Stimulated activated CD4-positive, alpha-beta T cell treated with anti-CD3 and anti-CD28 coated beads, TNF-alpha, amount 100 ng/mL, for 24 hours (primary cell): ENCODE measurements at places on chromosomes 6 and 20.
A peak's percentile ranks its signal among the peaks of the same experiment; 100 is the strongest.

DNA sequence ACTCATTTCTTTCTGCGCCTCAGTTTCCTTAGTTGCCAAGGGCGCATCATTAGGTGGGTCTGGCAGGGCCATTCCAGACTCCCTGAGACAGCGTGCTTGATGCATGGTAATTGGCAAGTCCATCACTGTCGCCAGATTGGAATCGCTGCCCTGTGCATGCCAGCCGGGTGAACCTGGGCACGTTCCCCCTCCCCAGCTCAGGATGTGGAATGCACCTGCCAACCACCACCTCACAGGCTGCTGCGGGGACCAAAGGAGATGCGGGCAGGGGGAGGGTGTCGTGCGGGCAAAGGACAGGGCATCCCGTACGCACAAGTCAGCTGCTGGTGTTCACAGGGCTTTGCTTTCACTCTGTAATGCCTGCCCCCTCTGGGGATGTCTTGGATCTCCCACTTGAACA, 36.4 kb upstream of the PMEPA1 start:
- no peak for DNase-seq

DNA sequence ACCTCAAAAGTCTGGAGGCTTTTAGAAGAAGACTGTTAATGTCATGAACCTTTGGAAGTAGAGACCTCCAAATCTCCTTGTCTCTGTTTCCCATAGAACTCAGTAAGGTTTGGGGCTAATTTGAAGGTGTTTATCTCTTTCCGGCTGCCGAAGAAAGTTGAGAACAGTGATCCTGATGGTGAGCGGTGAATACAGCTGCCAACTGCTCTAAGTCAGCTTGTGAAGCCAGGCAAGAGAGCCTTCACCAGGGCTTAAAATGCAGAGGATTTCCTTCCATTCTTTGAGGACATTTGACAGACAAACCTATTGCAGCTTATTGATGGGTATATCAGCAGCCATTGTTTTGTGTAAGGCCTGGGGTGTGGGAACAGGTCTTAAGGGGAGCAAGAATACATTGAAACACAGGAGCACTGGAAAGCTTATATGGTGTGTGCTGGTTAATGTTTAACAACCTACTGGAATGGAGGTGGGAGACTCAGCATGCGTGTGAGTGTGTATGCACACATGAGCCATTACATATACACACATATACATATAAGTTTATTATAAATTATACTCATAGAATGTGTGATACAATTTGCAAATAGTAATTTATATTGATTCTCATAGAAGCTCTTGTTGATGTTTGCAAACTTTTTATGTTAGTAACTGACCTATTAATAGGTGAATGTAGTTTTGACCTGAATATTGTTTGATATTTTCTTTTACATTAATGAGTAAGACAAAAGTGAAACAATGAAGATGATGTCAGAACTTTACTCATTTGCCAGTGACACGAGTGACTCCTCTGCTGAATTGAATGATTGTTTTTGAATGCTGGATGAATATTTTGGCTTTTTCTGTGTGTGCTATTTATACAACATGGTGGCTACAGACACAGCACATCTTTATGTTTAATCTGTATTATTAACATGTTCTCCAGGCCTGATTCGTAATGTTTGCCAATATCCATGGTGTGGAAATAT, 18.1 kb downstream of the PLEKHG1 start:
- DNase-seq, result no peak

GRCh38 chr6:37785002-37785662, 34.4 kb upstream of the ZFAND3 start:
- DNase-seq, result no peak

GRCh38 chr6:106927531-106928398, 46.8 kb downstream of the CD24 start:
- DNase-seq, result peak; percentile 9

DNA sequence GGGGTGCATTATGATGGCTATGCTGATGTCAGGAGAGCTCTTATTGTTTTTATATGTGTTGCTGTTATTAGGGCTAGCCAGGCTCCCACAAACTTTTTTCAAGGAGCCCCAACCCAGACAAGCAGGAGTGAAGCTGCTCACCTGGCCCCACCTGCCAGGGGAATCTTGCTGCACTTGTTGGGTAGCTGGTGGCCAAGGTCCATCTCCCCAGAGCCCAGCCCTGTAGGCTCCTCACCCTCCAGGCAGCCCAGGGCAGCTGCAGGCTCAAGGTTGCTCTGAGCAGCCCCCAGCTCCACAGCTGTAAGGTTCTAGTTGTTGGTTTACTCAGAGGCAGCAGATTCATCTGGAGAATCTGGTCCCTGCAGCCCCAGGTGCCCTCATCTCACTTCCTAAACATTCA, 46.8 kb upstream of the SIRPA start:
- no peak for DNase-seq

DNA sequence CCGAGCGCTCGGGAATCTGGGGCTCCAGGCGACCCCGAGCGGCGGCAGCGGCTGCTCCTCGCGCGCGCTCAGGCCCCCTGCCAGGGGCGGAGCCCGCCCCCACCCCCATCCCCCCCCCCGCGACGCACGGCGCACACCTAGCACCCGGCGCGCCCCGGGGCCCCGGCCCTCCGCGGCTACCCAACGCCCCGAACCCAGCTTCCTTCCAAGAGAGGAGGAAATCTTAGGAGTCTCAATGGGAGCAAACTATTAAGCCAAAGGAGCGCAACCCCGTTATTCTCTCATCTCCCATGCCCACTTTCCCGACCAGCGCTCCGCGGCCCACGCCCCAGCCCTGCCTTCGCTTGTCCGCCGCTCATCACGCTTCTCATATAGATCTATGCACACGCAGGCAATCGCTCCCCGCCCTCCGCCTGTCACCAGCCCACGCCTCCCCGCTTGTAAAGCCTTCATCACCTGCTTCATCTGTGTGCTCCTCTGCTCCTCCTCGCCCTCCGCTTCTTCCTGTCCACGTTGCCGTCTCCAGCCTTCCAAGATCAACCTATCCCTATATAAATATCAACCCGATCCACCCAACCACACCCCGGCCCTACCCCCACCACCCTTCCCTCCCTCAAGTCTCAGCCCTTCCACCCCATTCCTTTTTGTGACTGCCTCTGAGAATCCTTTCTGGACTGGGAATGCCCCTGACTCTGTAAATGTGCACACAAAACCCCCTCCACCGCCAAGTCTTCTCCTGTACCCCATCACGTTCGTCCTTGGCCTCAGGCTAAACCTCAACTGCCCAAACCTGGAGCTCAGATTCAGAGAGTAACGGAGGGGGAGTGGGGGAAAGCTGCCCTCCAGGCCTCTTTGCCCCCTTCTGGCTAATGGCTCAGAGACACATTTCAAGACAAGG, at the start of gene DLK2:
DLK2 (minus strand) TSS at position 18 of the 898 bp plus-strand sequence. CDS start 723 bp downstream, outside the sequence.
- peak; percentile 29 for DNase-seq

DNA sequence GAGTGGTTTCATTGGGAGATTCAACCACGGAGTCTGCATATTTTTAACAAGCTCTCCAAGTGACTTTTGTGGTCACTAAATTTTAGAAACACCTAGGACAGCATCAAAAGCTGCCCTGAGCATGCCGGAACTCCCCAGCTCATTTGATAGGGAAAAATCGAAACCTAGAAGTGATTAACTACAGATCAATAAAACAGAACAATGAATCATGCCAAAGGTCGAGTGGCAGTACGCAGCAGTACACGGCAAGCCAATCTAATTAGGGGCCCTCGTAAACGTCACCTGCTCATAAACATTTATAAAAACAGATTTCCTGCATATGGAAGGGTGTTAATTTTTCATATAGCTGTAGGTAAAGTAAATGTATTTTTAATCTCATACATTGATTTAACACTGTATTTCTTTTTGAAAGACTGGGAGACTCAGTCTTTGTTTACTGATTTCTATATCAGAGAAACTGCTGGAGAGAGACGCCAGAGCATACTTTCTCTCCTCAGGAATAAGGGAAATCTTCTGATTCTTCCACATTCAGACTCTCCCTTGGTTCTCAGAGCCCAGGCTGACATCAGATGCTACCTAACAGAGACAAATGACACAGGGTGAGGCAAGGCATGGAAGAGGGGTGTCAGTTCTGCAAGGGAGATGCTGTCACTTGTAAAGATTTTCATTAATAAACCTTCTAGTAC, 232.5 kb downstream of the PTPRT start:
- DNase-seq, result no peak

DNA sequence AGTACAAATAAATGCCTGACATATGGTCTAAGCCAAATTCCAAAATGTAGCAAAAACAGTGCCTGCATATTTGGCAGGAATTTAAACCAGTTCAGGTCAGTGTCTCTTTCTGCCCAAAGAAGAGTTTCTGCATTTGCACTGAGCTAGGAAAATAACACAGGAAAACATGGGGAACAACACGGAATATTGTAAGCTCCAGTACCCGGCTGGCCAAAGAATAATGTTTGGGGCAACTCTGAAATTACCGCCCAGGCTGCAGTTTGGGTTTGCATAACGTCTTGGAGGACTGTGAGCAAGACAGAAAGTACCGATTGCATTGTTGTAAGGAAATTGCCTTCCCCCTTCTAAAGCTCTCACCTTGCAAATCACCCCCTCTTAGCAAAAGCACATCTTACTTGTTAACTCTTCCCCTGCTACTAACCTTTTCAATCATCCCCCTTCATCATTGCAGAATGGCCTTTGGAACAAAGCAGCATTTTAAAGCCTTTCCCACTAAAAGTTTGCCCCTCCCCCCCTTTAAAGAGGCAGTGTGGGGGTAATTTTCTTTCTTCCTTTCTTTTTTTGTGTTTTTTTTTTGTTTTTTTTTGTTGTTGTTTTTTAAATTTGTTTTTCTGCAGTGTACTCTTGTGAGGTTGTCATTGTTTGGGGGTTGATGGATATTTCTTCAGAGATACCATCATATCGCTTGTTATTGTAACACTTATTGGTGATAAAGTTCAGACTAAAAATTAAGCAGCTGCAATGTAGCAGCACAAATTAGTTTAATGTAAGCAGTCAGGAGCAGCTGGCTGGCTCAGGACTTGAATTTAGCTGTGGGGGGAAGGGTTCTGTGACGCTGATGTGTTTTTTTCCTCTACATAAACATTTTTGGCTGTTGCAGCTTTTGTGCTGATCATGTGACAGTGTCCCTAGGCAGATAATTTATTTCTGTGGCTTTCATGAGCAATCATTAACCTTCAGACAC, 100.0 kb upstream of the CITED2 start:
- no peak for DNase-seq

DNA sequence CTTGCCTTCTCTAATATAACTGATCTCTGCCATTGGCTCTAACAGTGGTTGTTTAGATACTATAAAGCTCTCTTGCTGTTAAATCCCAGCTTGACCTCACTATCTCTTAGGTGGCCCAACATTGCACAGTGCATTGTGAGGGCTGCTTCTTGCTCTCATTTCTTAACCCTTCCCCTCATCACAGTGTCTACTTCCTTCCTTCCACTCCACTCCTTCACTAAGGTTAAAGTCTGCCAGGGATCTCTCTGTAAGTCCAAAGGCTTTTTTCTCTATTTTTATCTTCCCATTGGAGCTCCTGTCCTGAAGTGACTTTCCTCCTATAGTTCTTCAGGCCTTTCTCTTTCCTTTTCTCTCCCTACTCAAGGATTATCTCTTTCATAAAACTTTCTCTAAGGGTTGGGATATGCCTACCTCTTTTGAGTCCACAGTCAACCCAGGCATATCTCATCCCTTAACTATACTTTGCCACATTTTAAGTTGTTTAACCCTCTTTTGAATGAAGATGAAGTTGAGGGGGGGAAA, 4.0 kb upstream of the TBC1D22B start:
- no peak for DNase-seq

DNA sequence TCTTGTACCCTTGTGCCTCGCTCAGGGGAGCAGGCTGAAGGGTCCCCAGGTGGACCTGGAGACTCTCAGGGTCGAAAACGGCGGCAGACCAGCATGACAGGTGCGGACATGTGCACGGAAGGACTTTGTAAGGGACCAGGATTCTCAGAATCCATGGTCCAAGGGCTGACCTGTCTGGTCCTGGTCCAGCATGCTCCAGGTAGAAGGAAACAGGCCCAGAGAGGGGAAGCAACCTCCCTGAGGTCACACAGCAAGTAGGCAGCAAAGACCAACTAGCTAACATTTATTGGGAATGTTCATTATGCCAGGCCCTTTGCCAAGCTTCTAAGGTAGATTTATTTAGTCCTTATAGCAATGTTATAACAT, 5.9 kb downstream of the CDKN1A start:
- no peak for DNase-seq

DNA sequence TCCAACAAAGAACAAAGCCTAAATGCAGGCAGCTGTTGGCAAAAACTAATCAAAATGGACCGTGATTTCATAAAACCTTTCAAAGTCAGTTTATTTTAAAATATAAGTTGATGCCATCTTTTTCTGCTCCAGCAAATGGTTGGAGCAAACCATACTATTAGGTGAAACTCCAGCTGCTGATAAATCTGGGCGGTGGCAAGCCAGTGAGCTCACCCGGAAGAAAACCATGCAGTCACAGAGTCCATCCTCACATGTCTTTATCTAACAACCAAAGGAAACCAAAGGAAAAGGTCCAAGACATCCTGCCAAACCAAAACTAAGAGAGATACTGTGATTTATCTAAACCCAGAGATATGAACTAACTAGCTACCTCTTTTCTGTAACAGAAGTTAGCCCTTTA, 72.6 kb downstream of the HIVEP2 start:
- DNase-seq, result no peak

DNA sequence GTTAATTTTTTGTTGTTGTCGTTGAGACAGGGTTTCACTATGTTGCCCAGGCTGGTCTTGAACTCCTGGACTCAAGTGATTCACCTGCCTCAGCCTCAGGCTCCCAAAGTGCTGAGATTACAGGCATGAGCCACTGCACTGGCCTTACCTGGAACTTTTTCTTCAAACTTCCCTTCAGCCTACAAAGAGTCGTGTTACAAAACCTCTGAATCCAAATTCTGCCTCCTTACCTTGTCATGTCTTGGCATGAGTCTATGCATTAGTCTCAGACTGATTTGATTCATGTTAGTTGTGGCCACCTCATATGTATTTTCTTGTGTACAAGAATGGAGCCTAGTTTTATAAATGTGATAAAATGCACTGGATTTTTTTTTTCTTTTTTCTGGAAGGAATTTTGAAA, 172.1 kb downstream of the PRL start:
- no peak for DNase-seq

DNA sequence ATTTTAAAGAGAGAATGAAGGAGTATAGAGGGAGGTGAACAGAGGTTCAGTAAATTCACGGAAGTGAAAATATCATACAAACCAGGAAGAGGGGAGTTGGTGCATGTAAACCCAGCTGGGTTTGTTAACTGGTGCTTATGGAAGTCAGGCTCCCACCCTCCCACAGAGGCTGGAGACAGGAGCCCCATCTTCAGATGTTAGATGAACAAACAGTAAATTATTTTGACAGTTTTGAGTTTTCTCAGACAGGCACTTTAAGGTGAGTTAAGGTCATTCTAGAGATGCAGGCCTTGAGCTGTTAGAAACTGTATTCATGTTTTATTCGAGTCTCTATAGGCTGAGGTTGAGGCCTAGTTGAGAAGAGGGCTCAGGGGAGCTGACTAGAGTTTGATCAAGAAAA, 41.8 kb upstream of the FUCA2 start:
- DNase-seq, result no peak

GRCh38 chr20:46946796-46947195, 52.2 kb downstream of the EYA2 start:
- DNase-seq, result no peak

DNA sequence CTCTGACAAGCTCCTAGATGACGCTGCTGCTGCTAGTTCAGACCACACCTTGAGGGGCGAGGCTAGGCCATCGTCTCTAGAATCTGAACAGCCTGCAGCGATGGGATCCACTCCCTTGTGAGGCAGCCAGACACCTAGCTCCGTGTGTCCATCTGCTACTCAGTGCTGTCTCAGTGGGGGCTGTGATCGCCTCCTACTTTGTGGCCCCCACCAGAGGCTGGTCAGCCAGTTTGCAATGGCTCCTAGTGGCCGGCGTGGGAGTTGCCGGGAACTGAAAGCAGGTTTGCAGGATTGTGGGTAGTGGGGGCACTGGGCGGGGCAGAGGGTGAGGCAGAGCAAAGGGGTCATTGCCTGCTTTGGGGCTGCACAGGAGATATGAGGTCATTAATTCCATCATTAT, 2.8 kb downstream of the CCN5 start:
- DNase-seq, result no peak
